ENCODE measurements at places on chromosomes 16 and 17.

GRCh38 chr16:66996324-66996982 lies 8.1 kb downstream of the CES4A start:
- DNase-seq, result no peak

- no peak for DNase-seq
Measured at GRCh38 chr16:57791195-57791892, 10.9 kb downstream of the KIFC3 start.

- peak; percentile 86 for DNase-seq
Measured at GRCh38 chr17:72677714-72678390, 414.6 kb downstream of the SLC39A11 start.

DNA sequence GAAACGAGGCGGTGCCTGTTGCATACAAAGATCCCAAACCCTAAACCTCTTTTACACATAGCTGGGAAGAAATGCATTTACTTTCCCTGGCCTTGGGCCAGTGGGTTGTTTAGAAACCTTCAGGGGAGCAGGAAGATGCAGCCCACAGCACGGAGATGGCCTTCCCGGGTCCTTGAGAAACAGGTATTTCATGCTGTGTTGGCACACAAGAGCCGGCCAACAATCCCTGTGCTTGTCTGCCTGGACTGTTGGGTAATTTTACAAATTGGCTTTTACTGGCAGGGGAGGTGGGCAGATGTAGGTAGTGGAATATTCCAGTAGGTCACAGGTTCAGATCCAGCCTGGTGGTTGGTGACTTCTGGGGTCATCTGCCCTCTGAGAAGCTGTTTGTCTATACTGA lies 148.0 kb downstream of the FOXL1 start:
- DNase-seq, result no peak

- DNase-seq, result no peak
Measured at GRCh38 chr17:5131146-5131715, 15.4 kb downstream of the USP6 start.

DNA sequence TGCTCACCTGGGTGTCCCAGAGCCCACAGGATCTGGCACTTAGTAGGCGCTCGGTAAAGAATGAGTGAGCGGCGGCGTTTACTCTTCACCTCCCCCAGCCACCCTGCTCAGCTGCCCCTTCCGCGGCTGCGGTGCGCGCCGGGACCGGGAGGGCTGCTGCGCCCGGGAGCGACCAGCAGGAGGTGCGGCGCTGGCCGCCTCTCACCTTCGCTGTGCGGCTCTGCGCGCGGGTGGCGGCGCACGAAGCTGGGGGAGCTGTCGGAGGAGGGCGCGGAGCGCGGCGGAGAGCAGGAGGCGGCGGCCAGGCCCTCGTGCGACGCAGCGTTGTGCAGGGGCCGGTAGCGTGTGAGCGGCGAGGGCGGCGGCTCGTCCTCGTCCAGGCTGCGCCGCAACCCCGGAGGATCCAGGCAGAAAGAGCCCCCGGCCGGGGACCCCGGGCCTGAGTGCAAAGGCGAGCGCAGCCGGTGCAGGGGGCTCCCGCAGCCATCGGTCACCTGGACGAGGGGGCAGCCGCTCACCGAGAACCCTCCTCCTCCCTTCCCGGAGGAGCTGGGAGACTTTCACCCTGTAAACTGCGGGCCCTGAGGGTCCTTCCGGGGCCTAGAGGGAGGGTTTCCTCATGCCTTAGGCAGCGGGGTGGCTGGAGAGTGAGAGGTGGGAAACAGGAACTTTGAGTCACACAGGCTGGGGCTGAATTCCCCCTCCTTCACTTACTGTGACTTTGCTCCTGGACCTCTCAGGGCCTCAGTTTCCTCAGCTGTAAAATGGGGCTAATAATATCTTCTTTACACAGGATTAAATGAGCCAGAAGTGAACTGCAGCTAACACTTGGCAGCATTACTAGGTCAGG lies 12.5 kb downstream of the SAMD14 start:
- no peak for DNase-seq

DNA sequence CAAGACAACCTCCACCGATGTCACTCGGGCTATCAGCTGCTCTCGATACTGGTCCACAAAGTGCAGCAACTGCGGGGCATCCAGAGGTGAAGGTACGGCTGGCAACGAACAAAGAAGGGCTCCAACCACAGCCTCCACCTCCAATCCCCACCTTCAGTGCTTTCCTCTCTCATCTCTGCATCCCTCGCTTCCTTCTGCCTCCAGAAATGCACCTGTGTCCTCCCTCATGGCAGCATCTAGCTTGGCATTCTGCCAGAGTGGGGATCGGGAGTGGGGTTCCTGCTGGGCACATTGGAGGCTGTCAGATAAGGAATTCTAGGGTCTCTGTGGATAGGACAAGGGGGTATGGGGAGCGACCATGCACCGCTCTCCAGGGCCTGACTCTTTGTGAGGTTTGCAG lies 28.6 kb downstream of the MIS12 start:
- no peak for DNase-seq

- no peak for DNase-seq
Measured at GRCh38 chr17:12567077-12568053, 98.3 kb upstream of the MYOCD start.

All from fibroblast of skin of scalp (primary cell).